ENCODE measurements at places on chromosomes 2 and 18. TPM values are rescaled to one million over a fixed set of nuclear protein-coding genes. Genes with fewer than 3 reads are reported as not detected.

Gene MAP3K19
- total RNA-seq = 0.05 TPM

Gene HJURP
- 29.7 TPM for total RNA-seq

Gene ATP8B1
- total RNA-seq = 3.0 TPM

Gene M1AP
- 0.94 TPM for total RNA-seq

Gene CCDC121
- 2.2 TPM for total RNA-seq

Gene FHOD3
- total RNA-seq = 0.90 TPM

Gene ANO7
- 0.09 TPM for total RNA-seq

Gene GAL3ST2
- total RNA-seq = 0.09 TPM

- no peak overlapping the region for H3K4me3 ChIP-seq
- no peaks in the 10 kb centered on the region for H3K4me1 ChIP-seq
- no peak overlapping the region for H3K27ac ChIP-seq
- no peaks in the 10 kb centered on the region for H3K36me3 ChIP-seq
- DNase-seq = no peak
Measured at GRCh38 chr2:205882806-205883425, 200.6 kb downstream of the NRP2 start.

- no peaks in the 10 kb centered on the region for H3K36me3 ChIP-seq
- no peak for DNase-seq
- H3K4me3 ChIP-seq = no peak overlapping the region
- H3K27ac ChIP-seq = no peak overlapping the region
- H3K27me3 ChIP-seq = no peaks in the 10 kb centered on the region
Measured at GRCh38 chr2:153230977-153231376, 247.6 kb downstream of the RPRM start.

GRCh38 chr2:213232649-213233437 is 51.4 kb upstream of the SPAG16 start:
- H3K4me1 ChIP-seq = peaks cover 4% of the 10 kb centered on the region
- H3K27ac ChIP-seq = peak overlapping the region; percentile 91
- no peaks in the 10 kb centered on the region for H3K36me3 ChIP-seq

- DNase-seq = no peak
- no peaks in the 10 kb centered on the region for H3K27me3 ChIP-seq
- H3K4me3 ChIP-seq = no peak overlapping the region
Measured at GRCh38 chr2:31223026-31223425, 5.7 kb upstream of the CAPN14 start.

- no peak overlapping the region for H3K27ac ChIP-seq
- H3K4me3 ChIP-seq = no peak overlapping the region
- no peaks in the 10 kb centered on the region for H3K4me1 ChIP-seq
- DNase-seq = no peak
Measured at GRCh38 chr2:236321415-236321814, 57.2 kb upstream of the ASB18 start.

GRCh38 chr2:20242727-20243377 is 17.9 kb upstream of the SDC1 start:
- H3K27me3 ChIP-seq = no peaks in the 10 kb centered on the region
- DNase-seq = no peak
- no peaks in the 10 kb centered on the region for H3K4me1 ChIP-seq
- no peak overlapping the region for H3K4me3 ChIP-seq

DNA sequence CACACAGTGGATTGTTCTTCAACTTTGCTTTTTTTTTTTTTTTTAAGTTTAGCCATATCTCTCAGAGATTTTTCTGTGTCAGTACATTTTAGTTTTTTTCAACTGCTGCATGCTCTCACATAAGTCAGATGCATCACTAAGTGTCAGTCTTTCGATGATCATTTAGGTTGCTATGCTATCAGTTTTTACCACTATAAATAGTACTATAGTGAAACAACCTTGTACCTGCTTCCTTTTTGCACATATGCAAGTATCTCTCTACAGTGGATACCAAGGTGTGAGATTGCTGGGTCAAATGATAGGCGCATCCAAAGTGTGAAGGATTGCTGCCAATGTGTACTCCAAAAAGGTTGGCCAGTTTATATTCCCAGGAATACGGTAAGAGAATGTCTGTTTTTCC is 33.5 kb upstream of the MAP4K3 start:
- no peaks in the 10 kb centered on the region for H3K27me3 ChIP-seq
- no peaks in the 10 kb centered on the region for H3K4me1 ChIP-seq
- H3K36me3 ChIP-seq = no peaks in the 10 kb centered on the region
- H3K27ac ChIP-seq = no peak overlapping the region
- H3K4me3 ChIP-seq = no peak overlapping the region

DNA sequence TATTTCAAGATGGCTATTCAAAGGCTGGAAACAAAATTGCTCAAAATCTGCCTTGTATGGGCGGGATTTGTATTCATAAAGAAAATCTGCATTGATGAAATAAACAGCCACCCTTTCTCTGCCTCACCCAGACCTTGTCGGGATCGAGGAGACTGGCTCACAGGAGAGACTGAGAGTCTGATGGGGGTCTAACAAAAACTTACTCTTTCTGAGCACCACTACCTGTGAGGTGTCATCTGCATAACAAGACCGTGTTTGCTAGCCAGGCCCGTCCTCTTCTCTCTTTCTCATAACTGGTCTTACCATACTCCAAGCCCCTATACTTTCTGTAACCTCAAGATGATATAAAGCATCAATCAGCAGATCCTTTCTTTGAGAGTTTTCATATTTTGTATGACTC is 115.6 kb downstream of the INO80D start:
- H3K27me3 ChIP-seq = no peaks in the 10 kb centered on the region
- no peak for DNase-seq
- H3K27ac ChIP-seq = no peak overlapping the region

DNA sequence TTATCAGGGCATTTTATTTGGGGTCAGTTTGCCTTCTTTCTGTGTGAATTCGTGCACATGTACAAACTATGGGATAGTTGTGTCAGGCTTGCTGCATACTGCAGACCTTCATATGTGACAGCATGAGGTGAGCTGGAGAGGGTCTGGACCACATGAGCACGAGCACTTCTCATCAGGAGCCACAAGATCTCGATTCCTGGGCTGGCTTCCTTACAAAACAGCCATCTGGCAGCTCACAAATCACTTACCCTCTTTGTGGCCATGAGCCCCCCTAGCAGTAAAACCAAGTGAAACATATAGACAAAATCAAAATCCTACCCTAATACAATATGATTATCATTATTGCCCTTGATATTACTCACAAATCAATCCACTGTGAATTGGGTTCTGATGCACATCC is 121.2 kb downstream of the MTCL1 start:
- H3K27ac ChIP-seq = no peak overlapping the region
- no peaks in the 10 kb centered on the region for H3K27me3 ChIP-seq
- no peaks in the 10 kb centered on the region for H3K36me3 ChIP-seq
- H3K4me1 ChIP-seq = no peaks in the 10 kb centered on the region
- H3K4me3 ChIP-seq = no peak overlapping the region

DNA sequence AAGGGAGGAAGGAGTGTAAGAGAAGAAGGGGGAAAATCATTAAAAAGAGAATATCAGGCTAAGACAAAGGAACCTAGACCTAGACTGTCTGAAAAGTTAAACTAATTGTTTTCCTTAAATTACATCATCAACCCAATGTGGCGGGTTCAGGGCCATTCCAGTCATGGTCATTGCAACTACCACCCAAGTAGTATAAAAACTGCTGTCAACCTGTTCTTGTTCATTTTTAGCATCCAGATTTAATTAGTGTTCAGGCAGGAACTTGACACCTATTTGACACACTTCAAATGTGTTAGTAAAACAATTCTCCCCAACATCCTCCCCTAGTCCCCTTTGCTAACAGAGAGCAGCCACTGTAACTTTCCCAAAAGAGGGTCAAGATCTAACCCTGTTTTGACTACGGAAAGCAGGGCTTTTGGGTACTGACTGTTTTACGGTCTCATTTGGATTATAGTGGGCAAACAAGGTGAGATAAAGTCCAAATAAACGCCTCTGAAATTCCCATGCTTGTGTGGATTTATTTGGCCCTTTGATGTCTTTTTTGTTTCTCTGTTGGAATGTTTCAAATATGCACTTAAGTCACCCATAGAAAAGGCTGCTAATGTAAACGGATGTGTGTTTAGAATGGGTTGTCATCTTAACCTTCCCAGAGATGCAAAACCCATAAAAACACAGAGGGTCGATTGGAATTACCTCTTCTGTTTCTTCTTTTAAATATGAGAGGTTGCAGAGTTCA is 19.3 kb upstream of the TANC1 start:
- no peak overlapping the region for H3K27ac ChIP-seq
- no peaks in the 10 kb centered on the region for H3K36me3 ChIP-seq
- DNase-seq = no peak
- no peak overlapping the region for H3K4me3 ChIP-seq
- H3K4me1 ChIP-seq = peaks cover 6% of the 10 kb centered on the region

DNA sequence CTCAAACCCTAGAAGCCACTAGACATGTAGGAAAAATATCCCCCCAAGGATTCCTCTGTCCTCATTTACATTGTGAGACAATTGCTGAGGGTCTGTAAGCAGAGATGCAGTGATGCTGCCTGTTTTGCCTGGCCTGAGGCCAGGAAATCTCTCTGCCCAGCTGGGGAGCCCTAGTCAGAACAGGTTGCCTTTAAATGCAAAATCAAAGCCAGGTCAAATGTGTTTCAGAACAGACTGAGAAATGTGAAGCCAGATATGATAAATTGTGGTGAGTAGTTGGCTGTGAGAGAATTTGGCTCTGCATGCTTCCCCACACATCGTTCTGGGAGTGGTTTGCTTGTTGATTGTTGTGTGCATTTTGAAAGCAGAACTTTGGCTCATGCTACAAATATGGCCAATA is 38.4 kb upstream of the NXPH2 start:
- H3K36me3 ChIP-seq = no peaks in the 10 kb centered on the region
- no peaks in the 10 kb centered on the region for H3K27me3 ChIP-seq
- H3K4me3 ChIP-seq = no peak overlapping the region

- no peak overlapping the region for H3K4me3 ChIP-seq
- H3K4me1 ChIP-seq = no peaks in the 10 kb centered on the region
- H3K27ac ChIP-seq = no peak overlapping the region
- H3K27me3 ChIP-seq = no peaks in the 10 kb centered on the region
- H3K36me3 ChIP-seq = no peaks in the 10 kb centered on the region
Measured at GRCh38 chr2:190376591-190377245, 31.4 kb upstream of the MFSD6 start.

- H3K27me3 ChIP-seq = no peaks in the 10 kb centered on the region
- no peak for DNase-seq
- H3K36me3 ChIP-seq = no peaks in the 10 kb centered on the region
Measured at GRCh38 chr2:62042944-62043343, 137.5 kb downstream of the COMMD1 start.

DNA sequence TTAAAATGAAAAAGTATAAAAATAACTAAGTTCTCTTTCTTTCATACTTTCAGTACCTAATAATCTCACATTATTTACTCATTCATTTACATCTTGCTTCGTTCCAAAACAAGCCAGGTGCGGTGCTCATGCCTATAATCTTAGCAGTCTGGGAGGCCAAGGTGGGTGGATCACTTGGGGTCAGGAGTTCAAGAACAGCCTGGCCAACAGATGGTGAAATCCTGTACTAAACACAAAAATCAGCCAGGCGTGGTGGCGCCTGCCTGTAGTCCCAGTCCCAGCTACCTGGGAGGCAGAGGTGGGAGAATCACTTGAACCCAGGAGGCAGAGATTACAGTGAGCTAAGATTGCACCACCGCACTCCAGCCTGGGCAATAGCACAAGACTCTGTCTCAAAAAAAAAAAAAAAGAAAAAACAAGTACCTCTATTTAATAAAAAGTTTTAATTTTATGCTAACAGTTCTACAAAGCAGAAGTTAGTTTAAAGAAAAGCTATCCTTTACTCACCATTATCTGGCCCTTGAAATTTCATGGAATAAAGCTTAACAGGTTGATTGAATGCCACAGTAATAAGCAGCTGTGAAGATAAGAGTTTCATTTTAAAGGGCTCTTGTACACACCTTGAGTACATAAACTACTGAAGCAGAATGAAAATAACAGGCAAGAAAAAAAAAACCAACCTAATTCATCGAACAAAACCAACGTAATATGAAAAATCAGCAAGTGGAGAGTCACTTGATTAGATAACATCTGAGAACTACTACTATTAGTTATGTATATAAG is 22.5 kb downstream of the TXNL1 start:
- no peak for DNase-seq
- no peak overlapping the region for H3K4me3 ChIP-seq
- H3K4me1 ChIP-seq = no peaks in the 10 kb centered on the region
- peaks cover 53% of the 10 kb centered on the region for H3K36me3 ChIP-seq

DNA sequence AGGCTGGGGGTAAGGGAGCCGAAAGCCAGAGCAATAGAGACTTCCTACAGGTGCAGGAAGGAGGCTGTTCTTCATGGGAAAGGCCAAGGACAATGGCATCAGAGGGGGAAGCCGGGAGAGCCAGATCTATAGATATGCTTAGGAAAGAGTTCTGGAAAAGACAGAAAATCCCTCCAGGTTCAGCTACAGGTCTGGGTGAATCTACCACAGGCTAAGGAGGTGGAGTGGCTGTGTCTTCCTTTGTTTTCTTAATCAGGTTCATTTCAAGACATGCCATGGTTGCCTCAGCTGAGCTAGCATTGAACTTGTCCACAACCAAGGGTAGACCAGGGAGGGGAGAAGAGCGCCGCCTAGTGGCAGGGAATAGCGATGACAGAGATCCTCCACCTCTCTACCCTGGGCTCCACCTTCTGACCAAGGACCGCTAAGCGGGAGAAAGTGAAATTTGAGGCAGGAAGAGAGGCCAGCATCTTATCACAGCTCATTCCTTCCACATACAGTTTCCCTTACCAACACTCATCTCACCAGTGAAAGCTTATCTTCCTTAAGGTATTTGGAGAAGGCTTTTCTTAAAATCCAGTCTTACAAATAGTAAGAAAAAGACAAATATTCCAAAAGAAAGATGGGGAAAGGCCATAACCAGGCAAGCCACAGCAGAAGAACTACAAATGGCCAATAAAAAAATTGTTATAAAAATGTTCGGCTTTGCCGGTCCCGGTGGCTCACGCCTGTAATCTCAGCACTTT is 74.2 kb downstream of the VIT start:
- H3K4me3 ChIP-seq = no peak overlapping the region
- H3K27me3 ChIP-seq = no peaks in the 10 kb centered on the region
- no peaks in the 10 kb centered on the region for H3K4me1 ChIP-seq

GRCh38 chr2:73072416-73072815 is 904 bp upstream of the SFXN5 start:
- peaks cover 14% of the 10 kb centered on the region for H3K4me1 ChIP-seq
- peak overlapping the region; percentile 92 for H3K27ac ChIP-seq
- H3K4me3 ChIP-seq = peak overlapping the region; percentile 99
- H3K36me3 ChIP-seq = no peaks in the 10 kb centered on the region
- no peak for DNase-seq

DNA sequence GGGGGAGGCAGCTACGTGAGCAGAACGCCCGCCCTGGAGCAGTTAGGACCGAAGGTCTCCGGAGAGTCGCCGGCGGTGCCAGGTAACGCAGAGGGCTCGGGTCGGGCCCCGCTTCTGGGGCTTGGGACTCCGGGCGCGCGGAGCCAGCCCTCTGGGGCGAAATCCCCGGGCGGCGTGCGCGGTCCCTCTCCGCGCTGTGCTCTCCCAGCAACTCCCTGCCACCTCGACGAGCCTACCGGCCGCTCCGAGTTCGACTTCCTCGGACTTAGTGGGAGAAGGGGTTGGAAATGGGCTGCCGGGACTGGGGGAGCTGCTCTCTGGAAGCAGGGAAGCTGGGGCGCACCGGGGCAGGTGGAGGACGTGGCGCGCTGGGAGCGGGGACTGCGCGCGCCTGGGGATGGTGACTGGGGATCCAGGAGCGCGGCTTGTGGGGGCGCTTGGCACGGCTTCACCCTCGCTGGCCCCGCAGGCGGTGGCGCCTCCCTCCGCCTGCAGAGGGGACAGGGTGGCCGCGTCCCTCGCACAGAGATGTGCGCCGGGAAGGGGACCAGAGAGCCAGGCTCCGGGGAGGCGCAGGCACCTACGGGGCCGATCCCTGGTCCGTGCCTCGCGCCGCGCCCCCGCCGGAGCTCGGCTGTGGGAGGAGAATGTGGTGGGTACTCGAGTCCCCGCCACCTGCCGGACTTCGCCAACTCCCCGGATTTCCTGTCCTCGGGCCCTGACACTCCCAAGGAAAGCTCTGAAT is 688 bp downstream of the CDH20 start:
- H3K27me3 ChIP-seq = peaks cover 17% of the 10 kb centered on the region
- H3K4me1 ChIP-seq = no peaks in the 10 kb centered on the region
- DNase-seq = no peak
- H3K4me3 ChIP-seq = no peak overlapping the region
- no peak overlapping the region for H3K27ac ChIP-seq
- H3K36me3 ChIP-seq = no peaks in the 10 kb centered on the region

All from thymus (tissue), 14 donors.